ENCODE measurements at places on chromosomes 1 and 21.

GRCh38 chr1:222995620-222996309 lies 147.3 kb downstream of the TLR5 start:
- no peak for DNase-seq

GRCh38 chr1:198633675-198634121 lies 5.1 kb upstream of the PTPRC start:
- DNase-seq = no peak

DNA sequence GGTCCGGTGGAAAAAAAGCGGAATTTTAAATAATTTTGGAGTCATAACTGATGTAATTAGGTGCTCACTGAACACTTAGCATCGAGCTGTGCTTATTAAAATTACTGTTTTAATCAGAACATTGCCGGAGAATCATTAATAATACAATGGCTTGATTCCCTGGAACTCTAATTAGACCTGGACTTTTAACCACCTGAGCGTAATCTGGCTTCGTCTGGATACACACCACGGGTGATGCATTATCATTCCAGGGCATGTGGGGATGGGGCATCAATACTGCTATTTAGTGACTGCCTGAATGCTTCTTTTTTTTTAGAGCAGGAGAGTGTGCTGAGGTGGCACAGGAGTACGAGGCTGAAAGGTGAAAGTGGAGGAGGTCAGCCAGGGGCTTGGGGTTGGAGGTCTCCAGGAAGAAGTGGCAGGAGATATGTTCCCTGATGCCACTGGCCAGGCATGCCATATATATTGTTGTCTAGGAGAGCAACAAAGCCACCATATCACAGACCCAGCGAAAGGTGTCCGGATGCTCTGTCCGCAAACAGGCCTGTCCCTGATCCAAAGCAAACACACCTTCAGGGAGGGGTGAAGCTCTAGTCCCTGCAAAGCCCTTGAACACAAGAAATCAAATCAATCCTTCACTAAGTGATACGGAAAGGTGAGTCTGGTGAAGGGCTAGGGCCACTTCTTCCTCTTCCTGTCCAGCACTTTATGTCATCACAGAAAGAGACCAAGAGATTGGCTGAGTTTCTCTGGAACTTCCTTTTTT lies 125.2 kb downstream of the PLXNA2 start:
- DNase-seq = no peak

GRCh38 chr21:44991538-44992483 lies 52.0 kb downstream of the SLX9 start:
- DNase-seq = no peak

GRCh38 chr1:33004613-33005012 lies 32.1 kb downstream of the AK2 start:
- no peak for DNase-seq

- no peak for DNase-seq
Observed at GRCh38 chr1:116857092-116857491, 52.6 kb upstream of the PTGFRN start.

- DNase-seq = no peak
Observed at GRCh38 chr1:1596493-1597274, 3.3 kb downstream of the FNDC10 start.

DNA sequence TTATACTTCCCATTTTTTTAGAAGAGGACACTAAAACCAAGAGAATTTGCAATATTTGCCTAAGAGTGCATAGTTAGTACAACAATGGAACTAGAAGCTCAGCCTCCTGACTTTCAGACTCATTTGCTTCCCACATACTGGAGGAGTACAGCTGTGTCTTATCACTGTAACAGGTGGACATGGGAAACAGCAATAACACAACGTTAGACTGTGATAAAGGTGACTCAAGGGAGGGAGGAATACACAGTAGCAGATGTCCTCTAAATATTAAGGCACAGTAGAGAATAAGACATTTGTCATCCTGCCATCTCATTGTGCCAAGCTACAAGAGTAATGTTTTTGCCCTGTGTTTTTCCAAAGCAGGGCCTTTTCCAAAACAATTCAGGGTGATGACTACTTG lies 55.4 kb upstream of the JAK1 start:
- no peak for DNase-seq

- DNase-seq = peak; percentile 56
Observed at GRCh38 chr1:25619101-25619890, 2.7 kb downstream of the MAN1C1 start.

GRCh38 chr1:61645476-61645875 lies 79.5 kb downstream of the TM2D1 start:
- no peak for DNase-seq

Data from NCI-H2081 (cell line).